Fibroblast of skin of scalp (primary cell): ENCODE measurements at places on chromosomes 6 and 20.
A peak's percentile ranks its signal among the peaks of the same experiment; 100 is the strongest.

- no peak for DNase-seq
Measured at GRCh38 chr20:62050166-62051120, 15.2 kb downstream of the TAF4 start.

- DNase-seq: peak; percentile 47
Measured at GRCh38 chr6:167858086-167858591, 31.4 kb downstream of the AFDN start.

DNA sequence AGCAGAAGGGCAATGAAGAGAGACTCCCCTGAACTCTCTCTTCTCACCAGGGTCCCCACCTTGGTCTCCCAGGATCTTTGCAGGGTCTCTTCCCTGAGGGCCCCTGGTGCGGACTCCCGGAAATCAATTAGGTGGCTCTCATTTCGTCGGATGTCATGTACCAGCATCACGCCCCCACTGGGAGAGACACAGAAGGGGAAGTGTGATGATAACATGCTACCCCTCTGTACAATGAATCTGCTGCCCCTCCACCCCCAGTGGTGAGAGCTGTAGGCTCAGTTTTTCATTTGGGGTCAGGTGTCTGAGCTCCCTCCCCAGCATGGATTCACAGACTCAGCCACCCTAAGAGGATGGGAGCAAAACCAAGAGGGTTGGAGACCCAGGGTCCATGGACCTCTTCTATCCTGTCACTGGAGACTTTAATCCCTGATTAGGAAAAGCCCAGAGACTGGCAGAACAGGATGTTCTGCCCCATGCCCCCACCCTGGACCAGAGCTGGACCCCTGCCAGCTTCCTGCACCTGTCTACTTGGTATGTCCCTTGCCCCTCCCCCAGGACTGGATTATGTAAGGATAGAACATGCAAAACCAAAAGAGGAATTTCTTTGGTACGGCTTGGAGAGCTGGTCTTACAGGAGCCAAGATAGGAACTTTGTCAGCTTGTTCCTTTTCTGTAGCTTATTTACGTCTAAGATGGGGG, 11.1 kb downstream of the GGT7 start:
- no peak for DNase-seq

- no peak for DNase-seq
Measured at GRCh38 chr6:35602133-35602946, 86.4 kb downstream of the FKBP5 start.

GRCh38 chr6:56727097-56727850, 84.6 kb upstream of the DST start:
- peak; percentile 81 for DNase-seq

- DNase-seq: no peak
Measured at GRCh38 chr6:163294734-163295133, 119.8 kb upstream of the QKI start.

GRCh38 chr6:129233458-129234134, 350.7 kb downstream of the LAMA2 start:
- no peak for DNase-seq
